ENCODE measurements at places on chromosomes 1 and 21. TPM values are rescaled to one million over a fixed set of nuclear protein-coding genes. Genes with fewer than 3 reads are reported as not detected.

DIRAS3 gene
- total RNA-seq = 0.24 TPM

DNA sequence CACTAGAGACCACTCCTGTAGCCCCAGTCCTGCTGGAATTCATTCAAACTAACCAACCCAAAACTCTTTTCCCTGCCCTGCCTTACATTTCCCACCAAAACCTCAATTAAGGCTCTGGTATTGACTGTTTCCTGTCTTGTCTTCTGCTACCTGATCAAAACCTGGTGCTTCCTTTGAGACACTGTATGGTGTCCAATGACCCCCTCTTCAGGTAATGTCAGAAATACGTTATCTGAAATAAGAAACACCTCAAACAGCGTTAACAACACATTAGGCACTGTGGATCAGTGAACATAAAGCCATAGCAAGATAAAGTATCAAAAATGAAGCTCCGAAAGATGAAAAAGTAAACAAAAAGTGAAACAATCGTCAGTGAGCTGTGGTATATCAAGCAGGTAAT is 343.2 kb upstream of the ZP4 start:
- no peak for DNase-seq

DNA sequence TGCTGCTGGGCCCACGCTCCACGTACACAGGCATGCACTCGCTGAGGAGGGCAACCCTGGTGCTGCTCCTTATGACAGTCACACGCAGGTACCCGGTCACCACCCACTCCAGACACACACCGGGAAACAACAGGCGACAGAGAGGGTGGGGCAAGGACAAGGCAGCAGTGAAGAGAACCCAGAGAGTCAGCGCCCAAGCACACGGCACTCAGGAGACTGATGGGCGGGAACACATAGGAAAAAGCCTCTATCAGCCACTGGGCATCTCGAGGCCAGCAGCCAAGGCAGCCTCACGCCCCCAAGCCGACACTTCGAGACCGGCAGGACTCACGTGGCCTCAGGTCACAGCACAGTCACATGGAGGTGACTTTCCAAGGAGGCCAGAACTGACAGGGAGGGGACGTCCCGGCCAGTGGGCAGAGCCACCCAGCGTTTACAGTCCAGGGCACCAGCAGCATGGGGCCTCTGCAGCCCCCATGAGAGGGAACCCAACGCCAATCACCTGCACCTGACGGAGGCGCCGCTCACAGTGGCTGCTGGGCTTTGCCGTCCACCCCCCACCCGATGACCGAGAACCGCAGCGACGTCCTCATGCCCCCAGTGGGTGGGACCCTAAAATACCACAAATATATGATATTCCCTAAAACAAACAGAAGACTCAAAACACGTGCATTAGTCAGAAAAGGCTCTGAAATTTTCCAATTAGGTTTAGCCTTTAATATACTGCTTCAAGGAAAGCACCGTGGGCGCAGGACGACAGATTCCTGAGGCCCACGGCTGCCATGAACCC is 19.7 kb downstream of the PTTG1IP start:
- no peak for DNase-seq

GRCh38 chr21:34107606-34108005 is 34.2 kb downstream of the MRPS6 start:
- peak; percentile 15 for DNase-seq

- DNase-seq = no peak
Observed at GRCh38 chr1:61149010-61149860, 66.9 kb downstream of the NFIA start.

DNA sequence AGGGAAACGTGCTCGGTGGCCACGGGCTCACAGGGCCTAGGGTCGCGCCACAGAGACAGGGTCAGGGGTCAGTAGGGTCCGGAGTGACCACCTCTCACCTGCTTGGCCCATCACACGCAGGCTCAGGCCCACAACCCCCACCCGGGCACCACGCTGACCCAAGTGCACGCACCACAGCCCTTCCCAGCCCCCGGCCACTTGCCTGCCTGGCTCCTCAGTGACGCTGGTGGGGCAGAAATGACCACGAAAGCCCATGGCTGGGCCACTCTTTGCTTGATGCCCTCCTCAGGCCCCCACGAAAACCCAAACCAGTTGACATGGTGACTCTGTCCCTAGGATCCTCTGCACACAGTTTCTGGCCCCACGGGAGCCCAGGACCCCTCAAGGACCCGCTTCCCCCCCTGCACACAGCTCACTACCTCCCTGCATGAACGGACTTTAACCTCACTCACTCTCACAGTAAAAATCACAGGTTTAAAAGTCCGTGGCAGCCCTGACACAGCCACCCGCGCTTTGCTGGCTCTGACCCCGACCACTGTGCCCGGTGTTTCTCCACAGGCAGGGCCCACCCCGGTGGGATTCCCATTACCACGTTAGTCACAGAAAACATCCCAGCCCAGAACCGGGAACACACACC is 20.7 kb downstream of the NADK start:
- no peak for DNase-seq
